ENCODE measurements at places on chromosomes 12 and 14. TPM values are rescaled to one million over a fixed set of nuclear protein-coding genes. Genes with fewer than 3 reads are reported as not detected.

- no peaks in the 10 kb centered on the region for H3K4me1 ChIP-seq
- DNase-seq, result no peak
- no peaks in the 10 kb centered on the region for H3K27me3 ChIP-seq
- H3K27ac ChIP-seq, result no peak overlapping the region
- no peaks in the 10 kb centered on the region for H3K36me3 ChIP-seq
- H3K4me3 ChIP-seq, result no peak overlapping the region
Observed at GRCh38 chr14:19911114-19911513, 9.3 kb upstream of the OR4K5 start.

GRCh38 chr12:132341318-132342050 is 12.1 kb upstream of the GALNT9 start:
- no peaks in the 10 kb centered on the region for H3K27me3 ChIP-seq
- no peak for DNase-seq
- H3K4me1 ChIP-seq, result no peaks in the 10 kb centered on the region
- no peak overlapping the region for H3K27ac ChIP-seq
- H3K36me3 ChIP-seq, result no peaks in the 10 kb centered on the region

DNA sequence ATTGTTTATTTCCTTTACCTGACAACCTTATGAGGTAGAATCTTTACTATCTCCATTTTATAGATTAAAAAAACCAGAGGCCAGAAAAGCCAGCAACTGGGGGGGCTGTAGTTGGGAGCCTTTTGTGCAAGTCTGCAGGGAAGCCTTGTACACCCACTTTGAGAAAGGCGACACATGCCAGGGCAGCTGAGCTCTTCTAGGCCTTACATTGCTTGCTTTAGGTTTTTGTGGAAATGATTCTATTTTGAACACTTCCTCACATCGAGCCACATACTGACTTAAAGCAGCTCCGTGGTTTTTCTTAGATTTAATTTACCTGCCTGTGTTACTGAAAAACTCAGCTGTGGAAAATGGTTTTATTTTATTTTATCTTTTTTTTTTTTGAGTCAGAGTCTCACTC is 34.6 kb downstream of the EP400 start:
- DNase-seq, result no peak
- no peak overlapping the region for H3K27ac ChIP-seq
- no peaks in the 10 kb centered on the region for H3K4me1 ChIP-seq

Gene GLIPR1L1
- total RNA-seq, result not detected

Gene DNAH10
- 0.39 TPM for total RNA-seq
